ENCODE measurements at places on chromosomes 13 and 19.

DNA sequence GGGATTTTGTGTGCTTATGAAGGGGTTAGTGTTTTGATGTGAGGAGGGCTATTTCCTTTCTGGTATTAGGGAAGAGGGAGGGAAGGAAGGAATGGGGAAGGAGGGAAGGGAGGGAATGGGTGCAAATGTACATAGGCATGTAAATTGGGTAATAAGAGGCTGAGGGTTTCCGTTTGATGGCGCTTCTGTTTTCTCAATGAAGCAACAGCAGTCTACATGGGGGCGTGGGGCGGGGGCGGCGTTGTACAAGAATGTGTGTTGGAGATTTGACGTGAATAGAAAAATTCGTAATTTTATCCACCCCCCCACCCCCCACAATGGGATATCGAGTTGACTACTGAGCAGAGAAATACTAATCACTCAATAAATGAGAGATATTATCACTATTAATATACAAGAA, 52.5 kb downstream of the PDS5B start:
- no peak for DNase-seq

GRCh38 chr19:3695986-3696659, 4.1 kb downstream of the PIP5K1C start:
- DNase-seq, result no peak

DNA sequence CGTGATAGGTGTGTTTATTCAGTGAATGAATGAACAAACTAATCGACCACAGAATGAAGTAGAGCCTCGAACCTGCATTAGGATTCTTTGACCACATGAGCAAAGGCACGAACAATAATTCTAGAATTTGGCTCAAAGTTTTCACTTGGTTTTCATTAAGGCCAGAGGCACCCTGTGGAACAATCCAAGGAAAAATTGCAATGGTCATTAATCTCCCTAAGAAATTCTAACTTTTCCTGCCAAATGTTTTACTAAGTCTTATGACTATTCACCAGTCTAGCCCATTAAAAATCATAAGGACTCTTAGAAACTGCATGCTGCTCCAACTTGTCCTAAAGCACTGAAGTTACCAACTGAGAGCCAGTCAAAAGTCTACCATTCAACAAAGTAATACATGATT, 271.7 kb downstream of the EFNB2 start:
- no peak for DNase-seq

DNA sequence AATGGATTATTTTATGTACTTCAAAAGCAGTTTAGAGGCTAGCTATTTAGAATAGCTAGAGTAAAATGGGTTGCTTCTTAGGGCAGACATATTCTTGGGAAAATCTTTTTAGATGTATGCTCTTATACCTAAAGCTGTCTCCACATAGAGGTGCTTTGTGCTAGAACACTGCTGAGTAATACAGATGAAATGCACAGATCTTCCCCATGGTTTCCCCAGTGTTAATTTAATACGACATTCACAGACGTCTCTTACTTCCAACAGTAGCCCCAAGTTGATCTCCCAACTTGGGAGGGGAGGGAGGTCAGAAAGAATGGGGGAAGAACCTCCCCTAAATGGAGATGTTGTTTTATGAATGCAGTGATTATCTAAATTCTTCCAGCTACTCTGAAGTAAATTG, 16.9 kb downstream of the NALCN start:
- no peak for DNase-seq

DNA sequence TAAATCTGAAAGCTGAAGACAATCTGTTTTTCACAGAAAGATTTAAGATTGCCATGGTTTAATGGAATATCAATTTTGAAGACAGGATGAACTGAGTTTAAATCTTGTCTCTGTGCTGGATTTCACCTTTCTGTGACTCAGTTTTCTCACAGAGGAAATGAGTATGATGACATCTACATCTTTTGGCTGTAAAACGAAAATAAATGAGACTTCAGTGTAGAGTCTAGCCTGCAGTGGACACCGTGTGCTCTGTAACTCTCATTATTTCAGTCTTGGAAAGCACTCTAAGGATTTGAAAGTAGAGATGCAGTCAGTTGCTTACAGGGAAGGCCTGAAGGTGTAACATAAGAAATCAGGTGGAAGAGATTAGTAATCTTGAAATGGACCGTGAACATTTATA, 150.4 kb downstream of the NALCN start:
- DNase-seq, result no peak

- no peak for DNase-seq
These were observed 61.8 kb downstream of the RXFP2 start for GRCh38 chr13:31801088-31801487.

GRCh38 chr19:8252922-8253589, 43.9 kb downstream of the CERS4 start:
- peak; percentile 39 for DNase-seq

DNA sequence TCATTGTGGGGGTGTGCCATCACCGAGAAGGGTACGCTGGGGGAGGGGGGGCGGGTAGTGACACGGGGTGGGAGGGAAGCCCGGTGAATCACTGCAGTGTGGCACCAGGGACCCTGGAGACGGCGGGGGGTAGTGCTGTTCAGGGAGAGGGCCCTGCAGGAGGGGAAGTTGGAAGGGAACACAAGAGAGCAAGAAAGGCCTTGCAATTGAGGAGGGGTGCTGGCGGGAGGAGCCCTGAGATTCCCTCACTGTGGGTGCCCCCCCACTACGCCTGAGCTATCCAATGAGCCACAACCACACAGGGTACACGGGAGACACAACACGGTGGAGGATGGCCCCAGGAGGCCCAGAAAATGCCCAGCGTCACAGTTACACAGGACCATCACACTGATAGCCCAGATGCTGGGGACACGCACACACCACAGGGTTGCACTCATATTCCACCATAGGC, 516 bp upstream of the ATP1A3 start:
- DNase-seq, result no peak

DNA sequence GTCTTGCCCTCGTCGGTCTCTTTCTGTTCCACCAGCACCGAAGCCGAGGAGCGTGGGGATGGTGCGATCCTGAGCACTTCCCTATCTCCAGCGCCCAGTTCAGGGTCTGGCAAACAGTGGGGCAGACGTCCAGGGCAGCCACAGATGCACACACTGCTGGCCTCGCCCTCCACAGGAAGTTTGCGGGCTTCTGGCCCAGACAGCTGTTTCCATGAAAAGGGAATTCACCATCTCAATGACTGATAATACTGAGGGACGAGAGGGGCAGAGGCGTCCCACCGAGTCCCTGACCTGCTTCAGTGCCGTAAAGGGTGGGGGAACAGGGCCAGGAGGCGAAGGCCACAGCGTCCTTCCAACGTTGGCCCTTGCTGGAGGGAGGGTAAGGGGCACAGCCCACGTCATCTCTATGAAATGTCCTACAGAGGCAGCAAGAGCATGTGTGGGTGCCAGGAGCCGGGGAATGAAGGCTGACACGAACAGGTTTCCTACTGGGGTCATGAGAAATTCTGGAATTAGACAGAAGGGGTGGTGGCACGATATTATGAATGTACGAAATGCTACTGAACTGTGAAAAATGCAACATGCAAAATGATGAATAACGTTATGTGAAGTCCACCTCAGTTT, 19.5 kb downstream of the SHC2 start:
- DNase-seq, result no peak

- DNase-seq, result no peak
These were observed 2448.7 kb upstream of the PCDH20 start for GRCh38 chr13:63864171-63864902.

GRCh38 chr19:29881386-29881785, 60.7 kb upstream of the URI1 start:
- no peak for DNase-seq

DNA sequence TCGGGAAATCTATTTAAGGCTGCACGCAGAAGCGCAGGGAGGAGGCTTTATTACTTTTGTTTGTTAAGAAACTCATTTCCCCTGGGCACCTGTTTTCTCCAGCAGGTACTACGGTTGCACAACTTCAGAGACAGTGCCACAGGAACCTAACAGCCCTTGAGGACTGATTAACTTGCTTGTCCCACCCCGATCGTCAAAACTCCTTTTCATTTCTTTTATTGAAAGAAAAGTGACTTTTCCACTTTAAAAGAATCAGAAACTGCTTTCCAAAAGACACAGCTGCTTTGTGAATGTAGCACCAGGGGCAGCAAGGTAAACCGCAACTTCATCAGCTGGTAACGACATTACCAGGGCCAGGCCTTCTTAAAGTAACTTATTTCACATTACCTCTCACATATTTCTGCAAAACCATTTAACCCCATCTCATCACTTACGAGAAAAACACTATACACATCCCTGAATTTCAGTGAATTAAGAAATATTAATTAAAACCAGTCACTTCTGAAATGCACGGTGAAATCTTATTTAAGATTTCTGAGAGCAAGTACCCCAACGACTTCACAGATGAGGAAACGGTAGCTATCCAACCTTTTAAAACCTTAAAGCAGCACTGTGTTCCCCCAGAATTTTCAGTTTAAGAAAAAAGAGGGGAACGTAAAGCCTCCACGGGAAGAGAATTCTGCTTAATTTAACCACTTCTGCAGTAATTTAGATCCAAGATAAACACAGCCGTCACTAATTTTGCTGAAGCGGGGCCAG, 1.4 kb downstream of the ANKRD10 start:
- DNase-seq, result no peak

GRCh38 chr13:33347861-33348260, 62.3 kb upstream of the STARD13 start:
- DNase-seq, result no peak

GRCh38 chr19:29268103-29268502, 55.2 kb upstream of the UQCRFS1 start:
- no peak for DNase-seq

- peak; percentile 21 for DNase-seq
These were observed 74.9 kb upstream of the WASF3 start for GRCh38 chr13:26482451-26483197.

GRCh38 chr13:45807520-45808099, 43.9 kb downstream of the SIAH3 start:
- peak; percentile 4 for DNase-seq

DNA sequence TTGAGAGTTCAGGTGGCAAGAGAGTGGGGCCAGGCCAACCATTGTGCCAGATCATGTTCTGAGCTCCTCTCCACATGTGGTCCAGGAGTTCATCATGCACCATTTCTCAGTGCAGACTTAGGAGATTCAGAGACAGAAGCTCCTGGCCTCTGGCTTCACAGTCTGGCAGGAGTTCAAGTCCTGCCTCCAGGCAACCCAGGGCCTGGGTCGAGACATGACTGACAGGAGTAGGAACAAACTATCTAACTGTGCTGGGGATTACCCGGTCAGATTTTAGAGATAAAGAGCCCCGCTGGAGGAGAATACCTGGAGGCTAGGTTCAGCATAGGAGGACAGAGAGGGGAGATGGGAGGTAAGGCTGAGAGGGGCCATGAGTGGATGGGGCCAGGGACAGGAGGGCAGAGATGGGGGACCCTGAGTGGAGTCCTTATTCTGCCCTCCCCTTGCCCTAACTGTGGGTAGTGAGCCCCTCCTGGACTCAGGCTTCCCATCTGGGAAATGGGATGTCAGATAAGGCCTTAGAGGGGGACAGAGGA, 906 bp upstream of the CYP4F11 start:
- DNase-seq, result no peak

DNA sequence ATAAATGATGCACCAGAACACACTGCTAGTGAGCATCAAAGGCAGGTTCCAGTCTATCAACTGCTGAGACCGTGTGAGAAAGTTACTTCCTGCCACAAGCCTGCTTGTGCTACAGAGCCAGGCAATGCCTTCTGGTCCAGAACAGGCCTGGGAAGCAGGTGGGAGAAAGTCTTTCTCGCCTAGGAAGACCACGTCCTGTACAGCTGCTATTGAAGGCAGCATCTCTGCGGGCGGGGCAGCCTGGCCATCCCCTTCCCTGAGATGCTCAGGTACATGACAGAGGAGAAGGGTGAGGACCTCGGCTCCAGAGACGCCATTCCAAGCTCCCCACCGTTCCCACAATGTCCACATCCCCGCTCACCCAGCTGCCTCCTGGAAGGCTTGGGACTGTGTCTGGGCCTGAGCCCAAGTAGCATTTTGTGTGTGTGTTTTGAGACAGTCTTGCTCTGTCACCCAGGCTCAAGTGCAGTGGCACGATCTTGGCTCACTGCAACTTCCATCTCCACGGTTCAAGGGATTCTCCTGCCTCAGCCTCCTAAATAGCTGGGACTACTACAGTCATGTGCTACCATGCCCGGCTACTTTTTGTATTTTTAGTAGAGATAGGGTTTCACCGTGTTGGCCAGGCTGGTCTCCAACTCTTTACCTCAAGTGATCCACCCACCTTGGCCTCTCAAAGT, 3.4 kb downstream of the RFX1 start:
- no peak for DNase-seq

- DNase-seq, result no peak
These were observed 6.2 kb downstream of the KLF5 start for GRCh38 chr13:73065036-73065435.

- no peak for DNase-seq
These were observed 18.1 kb upstream of the OLFM4 start for GRCh38 chr13:53010374-53011105.

GRCh38 chr19:42394751-42395150, 4.7 kb upstream of the CNFN start:
- no peak for DNase-seq

DNA sequence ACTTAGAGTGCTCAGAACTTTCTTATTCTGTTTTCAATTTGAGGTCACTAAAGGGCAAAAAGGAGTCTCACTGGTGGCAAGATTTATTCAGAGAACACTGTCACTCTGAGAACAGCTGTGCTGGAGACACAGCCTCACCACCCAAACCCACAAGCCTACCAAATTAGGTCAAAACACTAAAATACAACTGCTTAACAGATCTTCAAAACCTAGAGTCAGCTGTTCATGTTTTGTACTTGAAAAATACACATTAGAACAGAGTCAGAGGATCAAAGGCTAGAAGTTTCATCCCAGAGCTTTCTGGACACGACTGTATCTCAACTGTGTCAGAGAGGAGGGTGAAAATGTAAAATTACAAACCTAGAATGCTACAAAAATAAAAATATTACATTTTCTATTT, 89.3 kb downstream of the MIPEP start:
- DNase-seq, result no peak

DNA sequence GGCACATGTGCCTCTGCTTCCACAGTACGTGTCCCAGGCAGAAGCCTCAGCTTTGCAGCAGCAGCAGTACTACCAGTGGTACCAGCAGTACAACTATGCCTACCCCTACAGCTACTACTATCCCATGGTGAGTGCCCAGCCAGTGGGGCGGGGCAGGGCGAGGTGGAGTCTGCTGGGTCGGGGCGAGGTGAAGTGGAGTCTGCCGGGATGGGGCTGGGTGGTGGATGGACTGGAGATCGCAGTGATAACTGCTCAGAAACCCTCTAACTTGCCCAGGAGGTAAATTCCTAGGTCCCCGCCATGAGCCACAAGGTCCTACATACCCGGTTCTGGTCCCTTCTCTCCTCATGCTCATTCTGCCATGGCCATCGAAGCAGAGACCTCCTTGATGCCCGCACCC, 3.6 kb downstream of the LENG8 start:
- DNase-seq, result no peak
